ENCODE measurements at places on chromosomes 1 and 21. TPM values are rescaled to one million over a fixed set of nuclear protein-coding genes. Genes with fewer than 3 reads are reported as not detected.

GRCh38 chr1:111615870-111616715 is 3.5 kb upstream of the RAP1A start:
- no peak for DNase-seq

DNA sequence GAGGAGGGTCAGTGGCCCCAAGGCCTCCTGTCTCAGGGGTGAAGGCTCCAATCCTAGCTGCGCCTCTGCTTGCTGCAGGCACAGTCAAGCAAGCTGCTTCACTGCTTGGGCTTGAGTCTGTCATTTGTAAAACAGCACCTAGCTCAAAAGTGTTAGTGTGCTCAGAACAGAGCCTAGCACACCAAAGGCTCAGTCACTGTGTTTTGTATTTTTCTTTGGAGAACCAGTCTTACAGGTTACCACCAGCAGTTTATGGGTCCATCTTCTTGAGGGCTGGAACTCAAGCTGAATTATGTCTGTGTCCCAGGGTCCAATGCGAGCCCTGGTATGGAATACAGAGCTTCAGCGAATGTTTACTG is 113.6 kb downstream of the DMRTB1 start:
- DNase-seq, result no peak

GRCh38 chr1:151492120-151492519 is 19.1 kb upstream of the CGN start:
- no peak for DNase-seq

GRCh38 chr1:171948511-171948910 is 107.2 kb downstream of the DNM3 start:
- DNase-seq, result peak; percentile 20

The XCL2 gene
- total RNA-seq, result not detected

The IFNLR1 gene
- 4.5 TPM for total RNA-seq

DNA sequence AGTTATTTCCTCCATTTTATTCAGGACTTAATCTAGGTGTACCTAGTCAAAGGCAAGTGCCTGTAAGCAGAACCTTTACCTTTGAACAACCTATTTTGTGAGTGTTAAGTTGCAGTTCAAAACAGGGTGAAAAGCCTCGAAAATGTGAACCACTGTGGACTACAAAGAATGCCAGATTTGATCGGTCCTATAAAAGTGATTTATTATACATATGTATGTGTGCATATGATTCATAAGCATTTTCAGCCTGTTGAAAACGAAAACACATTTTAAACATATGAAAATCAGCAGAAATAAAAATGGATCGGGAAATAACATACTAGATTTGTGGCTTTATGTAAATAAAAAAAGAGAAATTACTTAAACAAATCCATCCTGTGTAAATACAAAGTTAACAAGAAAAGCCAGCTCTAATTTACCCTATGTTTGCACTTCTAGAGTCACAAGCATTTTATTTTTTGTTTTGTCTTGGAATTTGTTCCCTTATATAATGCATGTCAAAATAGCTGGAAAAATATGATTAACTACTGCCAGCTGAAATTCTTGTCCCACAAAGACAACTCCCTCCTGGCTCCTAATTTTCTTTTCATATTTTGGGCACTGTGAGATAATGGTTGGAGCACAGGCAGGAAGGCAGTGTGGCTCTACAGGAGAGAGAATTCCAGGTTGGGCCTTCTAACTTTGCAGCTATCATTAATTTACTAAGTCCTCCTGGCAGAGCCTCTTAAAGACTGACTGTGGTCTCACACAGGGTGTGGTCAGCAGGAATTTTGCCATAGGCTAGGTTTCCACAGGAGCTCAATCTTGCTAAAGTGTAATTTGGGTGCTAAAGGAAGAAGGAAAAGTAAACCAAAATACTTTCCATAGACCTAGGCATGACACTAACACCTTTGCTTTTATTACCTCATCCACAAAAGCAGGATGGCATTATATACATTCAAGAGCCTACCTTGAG is 70.2 kb upstream of the CDC42BPA start:
- DNase-seq, result peak; percentile 31

DNA sequence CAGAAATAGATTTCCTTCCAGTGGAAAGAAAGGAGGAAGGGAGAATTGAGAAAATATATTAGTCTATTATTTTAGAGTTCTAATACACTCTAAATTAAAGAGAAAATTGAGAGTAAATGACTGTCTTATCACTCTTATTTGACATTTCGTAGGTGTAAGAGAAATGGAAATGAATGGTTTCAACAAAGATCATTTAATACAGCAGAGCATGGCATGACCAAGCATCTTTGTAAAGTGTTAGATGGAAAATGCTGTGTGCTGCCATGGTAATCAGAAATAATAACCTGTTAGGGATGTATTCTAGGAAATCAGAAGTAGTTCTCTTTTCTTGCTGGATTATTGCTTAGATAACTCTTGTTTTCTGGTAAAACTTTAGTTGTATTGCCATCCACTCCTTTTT is 90.9 kb downstream of the GIPC2 start:
- DNase-seq, result no peak
